ENCODE measurements at places on chromosomes 2 and 18.

GRCh38 chr2:150778828-150779227 is 291.4 kb upstream of the RND3 start:
- no peak for DNase-seq

- no peak for DNase-seq
Observed at GRCh38 chr18:36015629-36016028, 43.1 kb downstream of the RMP24 start.

DNA sequence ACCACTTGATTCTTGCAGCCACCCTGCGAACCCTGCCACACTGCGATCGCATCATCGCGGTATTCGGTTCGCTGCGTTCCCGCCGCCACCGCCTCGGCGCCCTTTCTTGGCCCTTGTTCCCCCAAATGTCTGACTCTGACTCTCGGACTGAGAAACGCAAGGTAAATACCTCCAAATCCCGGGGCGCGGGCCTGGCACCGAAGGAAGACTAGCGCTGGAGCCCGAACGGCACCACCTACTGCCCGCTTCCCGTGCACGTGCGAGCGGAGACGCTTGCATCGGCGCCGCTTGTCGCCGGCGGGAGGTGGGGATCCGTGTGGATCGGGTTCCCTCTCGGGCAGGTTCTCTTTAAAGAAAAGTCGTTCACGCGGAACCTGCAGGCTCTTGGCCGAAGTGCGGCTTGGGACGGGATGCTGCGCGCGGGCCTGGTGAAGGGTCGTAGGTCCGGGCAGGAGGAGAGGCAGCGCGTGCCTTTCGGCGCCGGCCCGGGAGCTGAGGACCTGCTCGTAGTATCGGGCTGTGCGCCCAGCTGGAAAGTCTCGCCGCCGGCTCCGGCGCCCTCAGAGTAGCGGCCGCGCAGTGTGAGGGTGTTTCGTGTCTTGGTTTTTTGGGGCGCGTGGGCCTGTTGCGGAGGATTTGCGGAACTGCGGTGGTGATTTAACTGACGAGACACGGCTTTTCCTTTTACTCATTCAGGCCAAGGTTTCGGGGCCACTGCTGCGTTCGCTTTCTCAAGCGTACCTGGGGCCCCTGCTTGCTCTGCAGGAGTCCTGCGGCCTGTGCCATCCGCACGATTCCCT is 514 bp downstream of the BCL2L11 start:
- peak; percentile 23 for DNase-seq

GRCh38 chr2:160719116-160719515 is 225.5 kb upstream of the RBMS1 start:
- DNase-seq = no peak

GRCh38 chr2:95268211-95269035 is 5.8 kb upstream of the PROM2 start:
- DNase-seq = no peak

- DNase-seq = no peak
Observed at GRCh38 chr2:30346471-30347169, 100.4 kb upstream of the LCLAT1 start.

DNA sequence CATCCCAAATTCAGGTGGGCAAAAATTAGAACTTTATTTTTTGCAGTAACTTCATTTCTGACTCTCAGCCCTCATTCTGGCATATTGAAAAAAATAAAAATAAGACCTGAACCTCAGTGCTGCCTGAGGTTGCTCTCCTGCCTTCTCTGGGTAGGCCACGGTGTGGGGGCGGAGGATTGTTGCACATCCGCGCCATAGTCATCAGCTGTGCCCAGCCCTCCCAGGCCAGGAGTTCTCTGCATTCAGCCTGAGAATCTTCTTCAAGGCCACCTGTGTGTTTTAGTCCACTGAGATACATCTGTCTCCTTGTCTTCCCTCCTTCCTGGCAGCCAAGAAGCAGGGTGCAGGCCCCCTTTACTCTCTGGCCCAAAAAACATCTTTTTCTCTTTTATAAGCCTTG is 94.7 kb downstream of the ARMC9 start:
- DNase-seq = no peak

- no peak for DNase-seq
Observed at GRCh38 chr2:230569298-230569697, 143.3 kb upstream of the CAB39 start.

- no peak for DNase-seq
Observed at GRCh38 chr2:20609995-20610357, 40.9 kb downstream of the HS1BP3 start.

- DNase-seq = no peak
Observed at GRCh38 chr2:122237450-122237849, 482.0 kb downstream of the TSN start.

- no peak for DNase-seq
Observed at GRCh38 chr2:118614841-118615271, 232.6 kb downstream of the EN1 start.

- DNase-seq = no peak
Observed at GRCh38 chr2:95266781-95267430, 7.3 kb upstream of the PROM2 start.

DNA sequence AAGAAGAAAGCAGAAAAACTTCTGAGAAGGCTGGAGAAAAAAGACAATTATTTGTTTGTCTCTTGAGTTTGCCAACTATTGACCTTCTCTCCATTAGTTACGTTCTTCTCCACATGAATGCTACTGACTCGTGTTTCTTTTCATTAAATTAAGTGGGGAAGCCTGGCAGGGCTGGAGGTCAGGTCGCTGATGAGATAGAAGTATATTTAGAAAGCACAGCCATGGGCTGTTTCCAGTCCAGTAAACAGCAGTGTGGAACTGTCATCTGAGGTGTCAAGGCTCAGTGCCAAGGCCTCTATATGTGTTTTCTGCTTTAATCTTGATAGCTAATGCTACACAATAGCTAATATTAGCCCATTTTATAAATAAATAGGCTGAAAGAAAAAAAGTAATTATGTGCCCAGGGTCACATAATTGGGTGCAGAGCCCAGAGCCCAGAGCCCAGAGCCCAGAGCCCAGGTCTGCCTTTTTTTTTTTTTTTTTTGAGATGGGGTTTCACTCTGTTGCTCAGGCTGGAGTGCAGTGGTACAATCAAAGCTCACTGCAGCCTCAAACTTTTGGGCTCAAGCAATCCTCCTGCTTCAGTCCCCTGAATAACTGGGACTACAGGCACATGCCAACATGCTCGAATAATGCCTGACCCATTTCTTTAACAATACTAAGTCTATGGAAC is 6.3 kb downstream of the MSGN1 start:
- no peak for DNase-seq

GRCh38 chr2:154696810-154697417 is 1.6 kb upstream of the KCNJ3 start:
- no peak for DNase-seq

DNA sequence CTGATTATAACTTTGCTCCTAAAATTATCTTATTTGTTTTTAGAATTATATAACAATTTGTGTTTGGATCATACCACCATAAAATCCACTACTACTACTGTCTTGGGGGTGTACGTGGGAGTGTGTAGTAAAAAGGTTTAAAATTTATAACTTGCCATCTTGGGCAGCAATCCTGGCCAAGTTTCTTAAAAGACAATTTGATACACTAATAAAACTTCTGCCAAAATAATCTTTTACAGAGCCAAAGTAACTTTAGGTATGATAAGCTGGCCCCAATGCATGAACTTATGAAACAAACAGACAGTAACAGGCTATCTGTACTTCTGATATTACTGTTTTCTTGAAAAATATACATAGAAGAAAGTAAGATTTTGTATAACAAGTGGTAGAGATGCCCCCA is 11.3 kb upstream of the UBE2E3 start:
- DNase-seq = no peak

GRCh38 chr2:235595422-235596010 is 101.7 kb downstream of the AGAP1 start:
- no peak for DNase-seq

DNA sequence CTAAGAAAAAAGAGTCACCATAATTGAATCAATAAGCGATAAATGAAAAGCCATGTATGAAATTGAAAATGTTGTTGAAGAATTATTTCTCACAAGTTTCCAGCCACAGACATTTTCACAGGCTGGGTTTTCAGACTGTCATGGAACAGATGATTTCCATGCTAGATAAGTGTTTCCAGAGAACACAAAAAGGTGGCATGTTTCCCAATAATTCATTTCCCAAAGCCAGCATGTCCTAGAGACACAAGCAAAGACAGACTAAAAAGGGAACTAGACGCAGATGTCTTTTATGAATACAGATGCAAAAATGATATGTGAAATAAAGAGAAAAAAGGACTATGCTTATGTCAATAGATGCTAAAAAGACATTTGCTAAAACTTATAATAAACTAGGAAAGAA is 255.1 kb downstream of the EIPR1 start:
- DNase-seq = no peak

DNA sequence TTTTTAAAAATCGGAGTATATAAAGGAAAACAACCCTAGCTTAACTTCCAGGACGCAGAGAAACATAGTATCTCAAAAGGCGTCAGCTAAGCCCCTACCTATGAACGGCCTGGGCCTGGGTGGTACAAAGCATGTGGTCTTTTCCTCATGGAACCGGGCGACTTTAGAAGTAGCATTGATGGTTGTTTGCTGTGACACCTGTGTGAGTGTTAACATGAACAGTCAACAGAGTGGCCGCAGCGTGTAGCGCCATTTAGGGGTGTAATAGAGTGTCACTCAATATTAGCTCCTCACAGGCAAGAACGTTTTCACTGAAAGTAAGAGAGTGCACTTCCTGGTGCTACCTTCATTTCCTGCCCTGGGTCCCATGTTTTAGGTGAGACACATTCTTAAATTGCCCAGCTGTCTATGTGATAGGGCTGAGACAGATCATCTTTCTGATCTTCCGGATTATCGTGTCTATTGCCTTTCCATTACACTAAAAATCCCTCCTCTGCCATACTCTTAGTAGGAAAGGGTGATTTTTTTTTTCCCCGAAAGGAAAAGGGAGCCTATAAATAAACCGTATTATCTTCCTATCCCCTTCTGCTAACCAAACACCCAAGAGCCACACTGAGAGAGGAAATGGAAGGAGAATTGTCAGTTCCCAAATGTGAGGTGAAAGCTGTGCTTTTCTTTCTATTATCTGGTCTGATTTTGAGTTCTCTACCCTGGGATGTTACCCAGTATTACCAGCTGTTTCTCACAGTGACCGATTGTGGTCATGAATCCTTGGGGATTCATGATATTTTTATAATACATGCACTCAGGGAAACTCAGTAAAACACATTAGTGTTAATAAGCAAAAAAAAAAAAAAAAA is 1.3 kb downstream of the GORASP2 start:
- DNase-seq = peak; percentile 25

DNA sequence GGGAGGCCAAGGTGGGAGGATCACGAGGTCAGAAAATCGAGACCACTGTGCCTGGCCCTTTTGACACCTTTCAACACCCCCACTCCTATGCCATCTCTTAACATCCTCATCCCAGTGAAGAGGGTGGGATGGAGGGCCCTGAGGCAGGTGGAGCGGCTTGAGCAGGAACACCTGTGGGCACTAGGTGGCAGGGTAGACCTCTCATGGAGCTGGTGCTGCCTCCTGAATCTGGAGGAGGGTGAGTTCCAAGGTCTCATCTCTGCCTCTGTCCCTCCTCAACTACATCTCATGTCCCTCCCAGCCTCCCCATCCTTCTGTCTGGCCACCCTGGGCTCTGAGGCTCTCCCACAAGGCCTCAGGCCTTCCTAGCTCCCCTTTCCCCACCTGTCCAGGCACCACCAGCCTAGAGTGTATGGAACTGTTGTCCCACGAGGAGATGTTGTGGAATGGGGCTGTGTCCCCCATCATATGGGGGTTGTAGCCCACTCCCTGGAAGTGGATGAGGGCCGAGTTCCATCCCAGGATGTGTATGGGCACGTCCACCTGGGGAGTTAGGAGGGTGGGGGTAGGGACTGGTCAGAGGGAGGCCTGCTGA is 17.0 kb upstream of the CRYBA2 start:
- DNase-seq = no peak

GRCh38 chr18:80159713-80160636 is 50.9 kb downstream of the ADNP2 start:
- no peak for DNase-seq

DNA sequence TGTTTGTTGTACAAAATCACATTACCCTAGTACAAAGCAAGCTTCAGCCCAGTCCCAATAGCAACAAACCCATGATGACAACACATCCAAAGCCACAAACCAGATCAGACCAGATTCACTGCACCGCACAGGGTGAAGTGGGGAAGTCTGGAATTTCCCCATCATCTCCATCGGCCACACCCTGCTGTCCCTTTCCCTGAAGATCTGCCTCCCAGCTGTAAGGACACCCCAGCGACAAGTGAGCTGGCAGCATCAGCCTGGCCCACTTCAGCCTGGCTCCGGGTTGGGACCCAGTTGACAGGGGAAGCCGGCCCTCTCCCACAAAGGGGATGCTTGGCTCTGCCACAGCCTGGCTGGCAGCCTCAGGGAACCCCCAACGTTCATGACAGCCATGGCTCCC is 207.6 kb downstream of the MGAT5 start:
- no peak for DNase-seq

DNA sequence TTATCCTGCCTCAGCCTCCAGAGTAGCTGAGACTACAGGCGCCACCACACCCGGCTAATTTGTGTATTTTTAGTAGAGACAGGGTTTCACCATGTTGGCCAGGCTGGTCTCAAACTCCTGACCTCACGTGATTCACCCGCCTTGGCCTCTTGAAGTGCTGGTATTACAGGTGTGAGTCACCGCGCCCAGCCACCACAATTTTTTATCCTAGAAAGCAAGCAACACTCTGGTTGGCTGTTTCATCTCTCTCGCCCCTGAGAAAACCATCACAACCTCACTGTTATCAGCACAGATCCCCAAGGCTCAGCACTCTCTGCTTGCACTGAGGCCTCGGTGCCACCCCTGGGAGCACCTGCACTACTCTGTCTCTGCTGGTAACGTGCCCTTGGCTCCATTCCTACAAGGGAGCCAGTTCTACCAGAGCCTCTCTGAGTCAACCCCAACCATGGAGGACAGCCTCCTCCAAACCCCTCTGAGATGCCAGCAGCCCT is 134.8 kb upstream of the AGAP1 start:
- DNase-seq = no peak

GRCh38 chr2:10810202-10811161 is 2.1 kb downstream of the PDIA6 start:
- DNase-seq = no peak

- DNase-seq = no peak
Observed at GRCh38 chr2:191693166-191693565, 15.2 kb downstream of the NABP1 start.

GRCh38 chr18:8142932-8143331 is 466.3 kb upstream of the RAB12 start:
- no peak for DNase-seq

GRCh38 chr2:120406566-120406965 is 60.6 kb downstream of the INHBB start:
- no peak for DNase-seq

- peak; percentile 8 for DNase-seq
Observed at GRCh38 chr18:25921677-25922421, 168.6 kb downstream of the SS18 start.

- no peak for DNase-seq
Observed at GRCh38 chr2:218988650-218989049, 3.7 kb upstream of the FEV start.

GRCh38 chr2:55451699-55452098 is 32.0 kb upstream of the CCDC88A start:
- DNase-seq = no peak

DNA sequence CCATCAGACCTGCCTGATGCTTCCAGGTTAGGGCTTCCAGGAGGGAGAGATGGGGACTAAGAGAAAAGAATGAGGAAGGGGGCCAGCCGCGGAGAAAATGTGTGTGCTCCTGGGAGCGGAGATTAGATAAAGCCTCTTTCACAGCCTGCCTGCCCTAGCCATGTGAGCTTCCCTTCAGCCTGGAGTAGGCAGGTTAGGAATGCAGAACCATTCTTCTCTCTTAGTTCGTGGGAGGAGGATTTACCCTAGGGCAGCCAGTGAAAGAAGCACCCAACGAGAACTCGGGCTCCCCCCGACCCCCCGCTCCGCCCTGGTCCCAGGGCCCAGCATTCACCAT is 36.1 kb downstream of the POMC start:
- no peak for DNase-seq

Measured in stimulated activated CD4-positive, alpha-beta T cell treated with anti-CD3 and anti-CD28 coated beads, TNF-alpha, amount 100 ng/mL, for 48 hours (primary cell).